NCI-H2081 treated with DMSO at 0.1 percent for 48 hours (cell line): ENCODE measurements at places on chromosomes 11 and 22.

DNA sequence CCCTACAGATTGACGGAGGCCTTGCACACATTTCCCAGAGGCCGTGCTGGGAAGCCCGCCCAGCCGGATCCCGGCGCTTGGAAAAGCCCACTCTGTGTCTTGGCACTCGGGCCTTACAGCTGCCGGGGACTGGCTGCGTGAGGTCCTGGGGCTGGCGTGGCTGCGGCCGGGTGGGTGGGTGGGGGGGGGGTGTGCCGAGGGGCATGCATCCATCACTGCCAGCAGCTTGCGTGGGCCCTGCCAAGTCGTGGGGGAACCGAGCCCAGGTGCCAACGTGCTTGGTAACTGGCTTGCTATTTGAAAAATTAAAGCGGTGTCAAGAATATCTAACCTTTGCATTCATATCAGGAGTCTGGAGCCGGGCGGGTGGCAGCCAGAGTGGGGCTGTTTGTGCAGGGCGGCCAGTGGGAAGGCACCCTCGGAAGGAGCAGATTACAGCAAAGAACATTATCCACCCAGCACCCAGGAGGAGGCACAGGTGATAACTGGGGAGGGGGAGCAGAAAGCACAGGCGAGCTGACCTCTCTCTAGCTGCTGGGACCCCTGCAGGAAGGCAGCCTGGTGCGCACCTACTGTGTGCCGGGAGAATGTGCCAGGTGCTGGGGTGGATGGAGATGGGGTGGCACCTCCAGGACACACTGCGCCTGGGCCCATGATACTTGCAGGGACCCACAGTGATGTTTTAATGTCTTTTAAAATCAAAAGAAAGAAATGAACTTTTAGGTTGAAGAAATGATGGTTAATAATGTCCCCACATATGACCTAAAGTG lies 28.5 kb upstream of the SMIM38 start:
- DNase-seq = no peak

DNA sequence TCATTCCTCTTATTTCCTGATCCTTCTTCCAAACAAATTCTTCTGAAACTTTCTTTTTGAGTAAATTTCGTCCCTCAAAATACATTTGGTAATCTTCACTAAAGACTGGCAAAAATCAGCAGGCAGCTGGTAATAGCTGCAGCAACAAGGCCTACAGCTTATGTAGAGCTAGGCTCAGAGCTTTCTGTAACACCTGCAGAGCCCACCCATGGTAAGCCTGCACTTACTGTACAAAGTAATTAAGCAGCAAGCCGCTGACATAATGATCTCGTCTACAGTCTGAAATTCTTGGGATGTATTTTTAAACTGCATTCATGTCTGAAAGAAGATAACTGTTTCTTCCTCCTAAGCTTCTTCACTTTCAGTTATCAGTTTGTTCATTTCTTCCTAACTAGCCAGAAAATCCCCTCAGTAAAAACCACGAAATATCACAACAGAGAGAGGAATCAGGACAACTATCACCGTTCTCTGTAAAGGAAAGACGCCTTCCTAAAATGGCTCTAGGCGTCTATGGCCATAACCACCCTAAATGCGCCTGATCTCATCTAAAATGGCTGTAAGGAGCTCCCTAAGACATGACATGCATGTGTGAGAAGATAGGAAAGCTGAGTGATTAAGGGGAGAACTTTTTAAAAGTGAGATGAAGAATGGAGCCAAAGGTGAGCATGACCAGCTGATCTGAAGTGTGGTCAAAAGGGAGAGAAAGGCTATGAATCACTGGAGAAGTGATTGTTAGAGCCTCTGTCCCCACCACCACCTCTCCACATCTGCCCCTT lies 56.2 kb downstream of the DENND5A start:
- DNase-seq = no peak

DNA sequence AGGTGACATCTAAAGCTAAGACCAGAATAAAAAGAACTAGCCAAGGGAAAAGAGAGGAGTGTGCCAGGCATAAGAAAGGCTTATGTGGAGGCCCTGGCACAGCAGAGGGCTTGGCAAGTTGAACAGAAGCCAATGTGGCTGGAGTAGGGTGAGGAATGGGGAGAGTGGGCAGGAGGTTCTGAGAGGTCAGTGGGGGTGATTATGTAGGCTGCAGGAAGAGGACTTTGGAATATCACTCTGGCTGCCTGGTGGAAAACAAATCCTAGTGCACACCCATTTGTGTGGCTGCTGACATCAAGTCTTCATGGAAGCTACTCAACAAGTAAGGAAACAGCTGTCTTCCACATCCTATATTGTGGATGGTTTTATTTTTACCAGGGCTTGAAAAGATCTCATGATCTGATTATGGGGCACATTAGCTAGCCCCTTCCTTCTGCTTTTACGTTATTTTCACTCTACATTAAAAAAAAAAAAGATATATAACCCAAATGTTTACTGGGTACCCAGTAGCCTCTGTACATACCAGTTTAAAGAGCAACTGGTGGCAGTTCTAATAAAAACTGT lies 3.4 kb downstream of the MRPL16 start:
- no peak for DNase-seq

DNA sequence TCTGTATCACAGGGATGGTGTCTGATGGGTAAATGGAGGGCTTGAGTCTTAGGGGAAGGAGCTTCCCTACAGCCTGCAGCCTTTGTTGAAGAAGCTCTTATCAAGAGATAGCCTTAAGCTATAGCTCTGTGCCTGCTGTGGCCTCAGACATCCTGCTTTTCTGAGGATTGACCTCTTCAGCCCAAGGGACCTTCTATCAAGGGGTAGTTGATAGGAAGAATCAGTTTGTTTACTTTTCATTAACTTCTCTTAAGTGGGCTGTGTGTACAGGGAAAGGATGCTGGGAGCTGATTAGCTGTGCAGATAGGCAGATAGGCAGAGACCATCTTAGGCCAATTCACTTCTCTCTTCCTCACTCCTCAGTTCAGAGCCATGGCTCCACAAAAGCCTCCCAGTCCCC lies 151.8 kb upstream of the CADM1 start:
- no peak for DNase-seq

DNA sequence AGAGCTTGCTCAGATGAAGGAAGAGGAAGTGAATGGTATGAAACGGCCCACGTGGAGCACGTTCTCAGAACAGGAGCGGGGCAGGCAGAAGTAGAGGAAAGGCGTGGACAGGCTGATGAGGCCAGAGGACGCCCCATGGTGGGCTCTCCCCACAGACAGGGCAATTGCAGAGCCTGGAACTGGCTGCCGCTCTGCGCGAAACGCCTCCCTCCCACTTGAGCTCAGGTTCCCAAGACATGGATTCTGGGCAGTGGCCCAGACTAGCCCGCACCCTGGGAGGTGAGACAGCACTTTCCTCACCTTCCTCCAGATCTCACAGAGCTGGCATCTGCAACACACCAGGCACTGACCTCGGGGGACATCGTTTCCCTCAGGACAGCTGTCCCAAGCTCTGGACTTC lies 117.6 kb downstream of the PHF21B start:
- no peak for DNase-seq
